Endothelial cell (in vitro differentiated cells): ENCODE measurements at places on chromosomes 2 and 18.

DNA sequence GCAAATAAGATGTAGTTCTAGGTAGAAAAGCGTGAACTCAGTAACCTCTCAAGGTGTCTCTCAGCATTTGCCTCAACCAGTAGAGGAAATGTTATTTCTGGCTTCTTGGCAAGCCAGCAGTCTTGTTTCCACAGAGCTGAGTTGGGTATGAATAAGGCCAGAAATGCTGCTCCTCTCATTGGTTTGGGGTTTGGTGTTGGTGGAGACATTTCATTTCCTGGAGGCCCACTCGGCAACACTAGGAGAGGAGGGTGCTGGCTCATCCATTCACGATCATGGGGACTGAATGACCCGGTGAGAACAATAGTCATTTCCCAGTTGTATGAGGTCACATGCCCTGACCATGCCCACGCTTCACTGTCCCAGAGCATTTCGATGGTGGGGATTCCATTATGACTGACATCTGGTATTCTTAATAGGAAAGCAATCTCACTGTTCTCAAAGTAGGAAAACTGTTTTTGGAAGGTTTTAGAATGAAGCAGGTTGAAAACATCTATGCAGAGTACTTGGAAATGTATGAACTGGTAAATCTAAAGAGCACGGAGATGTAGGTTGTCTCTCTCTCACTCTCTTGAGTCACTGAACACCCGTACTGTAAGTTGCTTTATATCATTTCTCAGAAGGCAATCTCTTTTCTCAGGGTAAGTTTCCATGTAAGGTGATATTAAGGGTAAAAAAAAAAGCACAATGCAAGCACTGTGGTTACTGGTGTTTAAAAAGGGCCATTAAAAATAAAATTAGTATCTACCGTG, 37.1 kb upstream of the CTLA4 start:
- no peak for DNase-seq

DNA sequence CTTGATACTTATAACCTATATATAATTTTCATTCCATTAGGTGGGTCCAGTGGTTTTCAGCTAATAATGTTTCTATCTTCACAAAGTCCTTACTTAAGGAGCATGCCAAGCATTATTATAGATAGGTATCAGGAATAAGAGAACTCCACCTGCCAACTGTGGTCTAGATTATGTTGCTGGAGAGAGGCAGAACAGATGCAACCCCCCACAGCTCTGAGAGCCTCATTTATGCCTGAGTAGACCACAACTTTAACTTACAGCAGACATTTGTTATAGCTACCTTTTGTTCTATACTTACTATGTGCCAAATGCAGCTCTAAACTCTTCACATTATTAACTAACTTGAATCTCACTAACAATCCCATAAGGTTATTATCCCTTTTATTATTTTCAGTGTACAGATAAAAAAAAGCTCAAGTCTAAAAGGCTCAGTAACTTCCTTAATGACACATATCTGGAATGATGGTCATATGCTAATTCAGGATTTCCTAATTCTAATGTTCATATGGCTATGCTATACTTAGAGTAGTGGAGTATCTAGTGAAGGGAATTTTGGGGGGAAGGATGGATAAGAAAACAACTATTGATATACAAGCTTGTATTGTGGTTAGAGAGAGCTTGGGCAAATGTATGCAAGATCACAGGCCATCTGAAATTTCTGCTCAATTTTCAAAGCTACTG, 119.1 kb upstream of the RND3 start:
- DNase-seq, result no peak

- no peak for DNase-seq
Observed at GRCh38 chr2:184463866-184464248, 134.5 kb upstream of the ZNF804A start.

DNA sequence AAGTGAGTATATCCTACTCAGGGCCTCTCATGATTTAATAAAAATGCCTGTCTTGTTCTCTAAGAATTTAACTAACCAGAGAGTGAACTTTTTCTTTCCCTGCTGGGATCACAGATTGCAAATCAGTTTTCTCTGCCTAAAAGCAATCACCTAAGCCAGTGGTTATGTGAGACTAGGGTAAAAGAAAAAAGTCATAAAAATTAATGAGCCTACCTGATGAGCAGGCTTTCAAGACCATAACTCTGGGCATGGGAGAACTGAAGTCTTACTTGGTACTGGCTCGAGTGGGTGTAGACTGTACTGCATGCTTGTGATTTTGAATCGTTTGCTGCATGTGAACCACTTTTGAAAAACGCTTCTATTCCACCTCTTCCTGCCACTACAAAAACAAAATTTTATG, 1677.0 kb upstream of the LRRTM1 start:
- DNase-seq, result no peak

- DNase-seq, result peak; percentile 72
Observed at GRCh38 chr2:232633413-232634205, at the start of gene EFHD1. Gene EFHD1, plus strand, starts transcription at chr2:232633604. Its CDS starts 101 bp downstream, at chr2:232633705.

GRCh38 chr2:162342321-162342720, 1.6 kb upstream of the GCA start:
- DNase-seq, result no peak

DNA sequence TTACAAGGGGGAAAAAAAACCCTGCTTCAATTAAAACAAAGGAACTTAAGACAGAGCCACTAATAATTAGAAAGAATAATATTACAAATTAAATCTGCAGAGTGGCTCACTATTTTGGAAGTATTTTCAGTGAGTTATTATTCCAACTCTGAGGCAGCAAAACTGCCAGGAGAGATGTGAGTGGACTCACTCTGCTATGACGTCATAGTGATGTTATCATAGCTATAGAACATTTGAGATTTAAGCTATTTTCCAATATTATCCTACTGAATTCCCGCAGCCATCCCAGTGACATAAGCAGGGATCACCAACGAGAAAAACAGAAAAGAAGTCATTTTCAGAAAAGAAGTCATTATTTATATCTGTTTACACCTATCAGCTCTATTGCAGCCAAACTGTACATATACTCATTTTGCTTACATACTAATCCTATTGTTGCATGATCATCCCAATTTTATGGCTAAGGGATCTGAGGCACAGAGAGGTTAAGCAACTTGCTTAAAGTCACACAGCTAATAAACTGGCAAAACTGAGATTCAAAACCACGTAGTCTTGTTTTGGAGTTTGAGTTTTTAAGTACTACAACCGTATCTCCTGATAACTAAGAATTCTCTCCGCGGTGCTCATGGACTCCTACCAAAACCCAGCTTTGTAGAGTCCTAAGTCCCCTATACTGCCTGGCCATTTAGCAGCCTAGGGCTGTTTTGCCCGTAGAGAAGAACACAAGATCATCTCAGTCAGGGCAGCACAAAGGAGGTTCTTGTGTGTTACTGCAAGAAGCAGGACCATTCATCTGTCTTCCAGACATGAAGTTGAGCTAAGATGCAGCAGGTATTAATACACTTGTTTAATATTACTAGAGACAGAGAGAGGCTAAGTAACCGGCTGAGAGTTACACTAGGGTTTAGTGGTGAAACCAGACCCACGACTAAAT, 299.8 kb downstream of the TCF4 start:
- no peak for DNase-seq

DNA sequence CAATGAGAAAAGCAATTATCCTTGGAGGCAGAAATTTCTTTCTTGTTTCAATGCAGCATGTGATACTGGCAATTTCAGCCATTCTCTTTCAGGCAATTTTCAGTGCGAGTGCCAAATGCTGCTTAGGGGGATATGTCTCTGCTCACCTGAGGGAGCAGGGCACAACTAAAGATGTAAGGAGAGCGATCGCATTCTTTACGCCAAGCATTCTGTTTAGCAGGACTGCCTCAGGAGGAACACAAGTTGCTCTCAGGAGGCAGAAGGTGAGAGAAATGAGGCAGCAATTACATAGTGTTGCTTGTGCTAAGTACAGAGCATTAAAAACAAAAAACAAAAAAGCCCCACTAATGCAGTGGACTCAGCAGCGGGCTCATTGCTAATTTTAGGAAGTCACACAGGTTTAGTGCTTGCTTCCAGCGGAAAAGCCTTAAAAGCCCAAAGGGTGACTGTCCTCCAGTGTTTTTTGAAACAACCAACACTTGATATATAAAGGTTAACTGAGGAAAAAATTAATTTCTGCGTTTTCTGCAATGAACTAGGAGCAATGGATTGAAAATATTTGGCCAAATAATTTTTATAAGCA, 116.9 kb downstream of the METTL8 start:
- DNase-seq, result no peak

- DNase-seq, result no peak
Observed at GRCh38 chr2:197184959-197185586, 125.5 kb downstream of the ANKRD44 start.

GRCh38 chr2:174485788-174486562, 854 bp downstream of the GPR155 start:
- peak; percentile 19 for DNase-seq

GRCh38 chr18:37539236-37539635, 26.4 kb downstream of the CELF4 start:
- no peak for DNase-seq

GRCh38 chr2:101823859-101824258, 126.4 kb downstream of the MAP4K4 start:
- no peak for DNase-seq

DNA sequence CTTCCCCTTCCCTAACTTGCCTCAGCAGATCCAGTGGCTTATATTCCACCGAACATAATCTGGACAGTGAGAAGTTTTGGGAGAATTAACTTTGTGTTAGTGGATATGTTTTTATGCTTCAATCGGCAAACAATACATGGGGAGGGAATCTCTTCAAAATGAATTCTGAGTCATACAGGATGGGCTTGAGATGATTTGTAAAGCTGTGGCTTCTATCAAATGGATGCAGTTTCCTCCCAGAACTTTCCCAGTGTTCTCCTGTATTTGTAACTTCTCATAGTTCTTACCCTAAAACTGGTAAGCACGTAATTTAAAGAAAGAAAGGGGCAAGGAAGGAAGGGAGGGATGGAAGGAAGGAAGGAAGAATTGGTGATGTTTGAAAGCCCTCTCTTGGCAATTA, 36.8 kb downstream of the PDCL3 start:
- no peak for DNase-seq

DNA sequence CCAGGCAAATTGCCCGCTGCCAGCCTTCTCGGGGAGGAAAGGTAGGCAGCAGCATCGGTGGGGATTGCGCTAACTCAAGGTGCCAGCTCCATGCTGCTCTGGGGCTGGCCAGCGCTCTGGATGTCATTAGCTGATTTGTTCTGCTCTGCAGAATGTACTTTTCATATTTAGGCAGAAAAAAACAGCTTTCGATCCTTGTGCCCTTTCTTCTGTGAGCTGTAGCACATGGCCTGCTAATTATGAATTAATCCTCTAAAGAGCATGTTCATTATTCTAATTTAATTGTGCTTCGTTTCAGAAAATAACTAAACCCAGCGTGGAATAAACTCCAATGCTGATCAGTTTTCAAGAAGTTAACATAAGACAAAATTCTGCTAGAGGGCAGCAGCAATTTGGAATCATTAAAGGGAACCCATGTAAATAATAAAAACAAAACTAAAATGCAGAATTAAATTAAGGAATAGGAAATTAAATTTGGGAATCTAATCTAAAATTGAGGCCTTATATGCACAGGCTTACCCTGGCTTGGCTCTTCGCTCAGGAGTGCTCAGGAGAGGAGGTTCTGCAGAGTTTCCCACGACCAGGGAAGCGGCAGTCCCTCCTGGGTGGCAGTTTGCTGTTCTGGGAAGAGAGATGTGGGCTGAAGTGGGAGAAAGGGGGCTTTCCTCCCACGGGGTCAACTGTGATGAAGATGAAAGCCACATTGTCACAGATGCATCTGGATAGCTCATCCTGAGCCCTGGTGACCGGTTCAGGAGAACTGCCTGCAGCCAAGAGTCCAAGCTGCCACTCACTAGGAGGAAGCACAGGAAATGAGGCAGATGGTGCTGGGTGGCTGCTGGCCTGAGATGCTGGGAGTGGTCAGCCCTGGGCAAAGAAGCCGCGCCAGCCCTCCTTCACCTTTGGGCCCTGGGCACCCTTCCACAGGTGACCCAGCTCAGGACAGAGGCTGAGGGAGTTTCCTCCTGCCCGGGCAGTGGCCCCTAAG, 93.2 kb upstream of the PKDCC start:
- DNase-seq, result no peak

DNA sequence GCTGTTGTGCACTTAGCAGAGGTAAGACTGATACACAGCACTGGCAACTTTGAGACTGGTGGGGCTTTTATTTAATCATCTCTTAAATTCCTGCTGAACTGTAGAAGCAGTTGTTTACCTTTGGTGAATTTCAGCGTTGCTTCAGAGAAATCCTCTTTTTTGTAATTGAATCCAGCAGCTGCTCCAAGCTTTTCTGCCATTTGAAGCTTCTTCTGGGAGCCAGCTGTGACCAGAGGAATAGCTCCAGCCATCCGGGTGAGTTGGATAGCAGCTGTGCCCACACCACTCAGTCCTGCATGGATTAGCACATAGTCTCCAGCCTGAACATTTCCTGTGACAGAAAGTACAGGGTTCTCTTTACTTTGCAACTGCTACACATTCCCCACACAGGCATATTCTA, 3.9 kb downstream of the TP53I3 start:
- no peak for DNase-seq

DNA sequence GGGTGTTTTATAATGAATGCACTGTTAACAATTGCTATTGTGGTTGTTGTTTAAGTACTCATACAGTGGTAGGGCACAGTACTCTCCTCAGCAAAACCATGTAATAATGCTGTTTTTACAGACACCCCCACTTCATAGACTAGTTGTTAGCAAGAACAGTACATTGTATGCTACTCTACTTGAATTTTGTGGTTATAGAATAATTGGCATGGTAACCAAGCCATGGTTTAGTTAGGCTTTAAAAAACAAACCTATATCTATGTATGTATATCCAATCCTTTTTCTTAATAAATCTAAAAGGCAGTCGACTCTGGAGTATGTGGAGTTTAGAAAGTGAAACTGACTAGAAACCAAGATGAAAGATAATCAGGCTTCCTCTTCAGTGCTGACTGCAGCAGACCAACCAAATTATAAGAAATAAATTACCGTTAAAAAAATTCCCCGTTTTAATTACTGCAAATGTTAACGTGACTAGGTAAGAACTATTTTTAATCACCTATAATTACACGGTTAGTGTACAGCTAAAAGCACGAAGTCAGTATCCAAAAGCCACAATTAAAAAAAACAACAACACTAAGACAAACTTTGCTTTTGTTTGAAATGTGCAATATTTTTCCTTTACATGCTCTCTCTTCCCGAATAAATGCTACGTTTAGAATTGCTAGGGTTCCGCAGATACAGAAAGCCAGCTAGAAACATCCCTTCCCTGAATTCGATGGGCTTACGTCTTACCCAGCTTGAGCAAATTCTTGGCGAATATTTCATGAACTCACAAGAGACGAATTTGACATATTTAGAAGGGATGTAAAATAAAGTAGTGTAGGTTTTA, 113.3 kb upstream of the SERTAD2 start:
- no peak for DNase-seq

DNA sequence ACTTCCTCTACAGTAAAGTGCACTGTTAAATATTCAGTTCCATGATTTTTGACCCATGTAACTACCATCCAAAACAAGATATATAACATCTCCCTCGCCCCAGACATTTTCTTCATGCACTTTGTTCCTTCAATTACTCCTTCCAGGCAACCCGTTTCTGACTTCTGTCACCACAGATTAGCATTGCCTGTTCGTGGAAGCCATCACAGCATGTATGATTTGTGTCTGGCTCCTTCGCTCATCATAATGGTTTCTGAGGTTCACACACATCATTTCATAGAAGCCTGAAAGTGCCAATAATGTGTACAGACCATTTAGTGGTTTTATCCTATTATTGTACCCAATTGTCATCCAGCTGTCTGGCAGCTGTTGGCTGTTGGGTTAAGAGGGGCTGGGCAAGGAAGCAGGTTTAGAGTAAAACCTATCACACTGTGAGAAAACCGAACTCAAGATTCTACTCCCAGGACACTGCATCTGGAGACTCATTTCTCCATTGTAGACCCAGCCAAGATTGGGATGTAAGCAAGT, 16.1 kb downstream of the ARHGAP28 start:
- no peak for DNase-seq

GRCh38 chr2:727071-727470, 49.9 kb upstream of the TMEM18 start:
- no peak for DNase-seq
